ENCODE measurements at places on chromosomes 6 and 20. TPM values are rescaled to one million over a fixed set of nuclear protein-coding genes. Genes with fewer than 3 reads are reported as not detected.

DNA sequence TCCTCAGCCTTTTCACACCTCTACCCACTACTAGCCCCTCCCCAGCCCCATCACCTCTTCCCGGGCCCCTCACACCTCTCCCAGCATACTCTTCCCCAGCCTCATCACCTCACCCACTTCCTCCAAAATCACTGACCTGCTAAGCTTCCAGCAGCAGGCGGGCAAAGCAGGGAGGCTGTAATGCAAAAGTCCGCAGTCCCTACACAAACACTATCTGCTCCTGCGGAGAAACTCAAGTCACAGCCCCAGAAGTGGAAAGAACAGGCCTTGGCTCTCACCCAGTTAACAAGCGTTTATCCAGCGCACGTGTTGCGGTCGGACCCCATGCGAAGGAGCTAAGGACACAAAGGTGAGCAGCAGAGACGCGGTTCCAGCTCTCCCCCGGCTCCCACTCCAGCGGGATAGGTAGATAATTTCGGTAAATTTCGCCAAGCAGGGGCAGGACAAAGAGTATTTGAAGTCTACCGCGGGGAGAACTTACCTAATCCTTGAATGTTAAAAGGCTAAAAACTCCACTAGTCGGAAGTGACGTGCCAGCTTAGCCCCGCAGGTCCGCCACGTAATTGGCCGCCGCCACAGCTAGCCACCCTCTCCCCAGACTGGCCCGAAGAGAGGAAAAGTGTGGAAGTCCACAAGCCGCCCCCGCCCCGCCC is 728 bp upstream of the TRIM39 start:
- peak; percentile 83 for DNase-seq

DNA sequence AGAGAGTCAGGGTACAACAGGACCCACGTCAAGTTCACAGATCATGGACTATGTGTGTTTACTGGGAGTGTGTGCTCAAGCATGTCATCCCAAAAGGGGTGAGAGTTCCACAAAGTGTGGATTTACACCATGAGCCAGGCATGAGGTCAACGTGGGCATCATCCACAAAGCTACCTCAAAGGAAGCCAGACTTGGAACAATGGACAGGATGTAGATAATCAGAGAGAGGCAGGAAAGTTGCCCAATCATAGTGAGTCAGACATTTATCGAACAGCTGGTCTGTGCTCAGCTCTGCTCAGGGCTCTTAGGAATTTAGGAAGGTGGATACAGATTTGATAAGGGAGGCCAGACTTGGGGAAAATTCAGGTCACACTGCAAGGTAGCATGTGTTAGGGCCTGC is 317.2 kb upstream of the CDYL start:
- no peak for DNase-seq

- DNase-seq = no peak
Observed at GRCh38 chr20:44089987-44090674, 96.9 kb downstream of the JPH2 start.

DNA sequence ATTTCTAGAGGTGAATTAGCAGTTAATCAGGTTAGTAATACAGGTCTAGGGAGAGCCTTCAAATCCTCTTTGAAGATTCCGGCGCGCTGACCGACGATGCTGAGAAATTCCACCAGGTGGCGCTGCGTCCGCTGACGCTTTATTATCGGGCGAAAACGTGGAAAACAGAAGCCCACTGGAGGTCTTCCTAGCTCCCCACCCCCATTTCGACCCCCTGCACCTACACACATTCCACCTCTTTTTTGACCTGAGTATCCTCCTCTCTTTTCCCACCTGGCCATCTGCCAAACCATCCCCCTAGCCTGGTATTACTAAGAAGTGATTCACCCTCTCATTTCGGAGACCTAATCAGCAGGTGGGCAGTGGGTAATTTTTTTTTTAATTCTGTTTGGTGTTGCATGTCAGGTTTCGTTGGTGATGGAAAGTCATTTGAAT is 65.4 kb upstream of the RIN2 start:
- DNase-seq = peak; percentile 90

GRCh38 chr6:39808964-39809363 is 16.8 kb downstream of the DAAM2 start:
- DNase-seq = no peak

GRCh38 chr20:51034476-51034875 is 11.6 kb upstream of the KCNG1 start:
- no peak for DNase-seq

DNA sequence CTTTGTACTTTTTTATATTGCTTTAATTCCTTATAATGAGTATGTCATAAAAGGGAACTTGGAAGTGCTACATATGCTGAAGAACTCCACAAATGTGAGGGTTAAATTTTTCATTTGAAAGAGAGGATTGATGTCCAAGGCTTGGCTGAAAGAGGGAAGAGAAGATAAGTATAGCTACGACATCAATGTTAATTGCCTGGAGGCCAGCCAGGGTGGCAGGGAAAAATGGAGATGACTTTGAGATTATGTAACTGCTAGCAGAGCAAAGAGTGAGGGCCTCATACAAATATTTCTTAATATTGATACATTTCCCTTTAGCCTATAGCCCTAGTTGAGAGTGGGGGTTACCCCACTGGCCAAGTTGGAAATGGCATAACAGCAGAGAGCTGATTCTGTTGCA is 24.8 kb upstream of the RIMS4 start:
- no peak for DNase-seq

GRCh38 chr20:53833333-53834061 is 236.9 kb downstream of the BCAS1 start:
- no peak for DNase-seq

GRCh38 chr6:88574031-88574430 is 389.4 kb downstream of the RNGTT start:
- DNase-seq = no peak

- no peak for DNase-seq
Observed at GRCh38 chr6:118844915-118845314, 49.0 kb upstream of the ASF1A start.

- DNase-seq = no peak
Observed at GRCh38 chr20:44776980-44777379, 31.3 kb downstream of the KCNK15 start.

GRCh38 chr20:42572320-42573016 is 617.2 kb downstream of the PTPRT start:
- no peak for DNase-seq

The GABRR1 gene
- 0.29 TPM for total RNA-seq

The PLTP gene
- 134 TPM for total RNA-seq

The PERP gene
- total RNA-seq = 8.8 TPM

The BTBD3 gene
- total RNA-seq = 18.4 TPM

The CFAP206 gene
- total RNA-seq = 0.48 TPM

The CST7 gene
- 3.4 TPM for total RNA-seq

The RAD21L1 gene
- total RNA-seq = not detected

The LY6G5B gene
- 9.8 TPM for total RNA-seq

All from posterior vena cava (tissue), 2 donors.